ENCODE measurements at places on chromosomes 2 and 18. TPM values are rescaled to one million over a fixed set of nuclear protein-coding genes. Genes with fewer than 3 reads are reported as not detected.

Gene POTEF
- not detected for total RNA-seq

Gene SOCS6
- total RNA-seq, result 11.3 TPM

- H3K27me3 ChIP-seq, result no peaks in the 10 kb centered on the region
- H3K4me3 ChIP-seq, result no peak overlapping the region
These were observed 29.4 kb downstream of the CERKL start for GRCh38 chr2:181627545-181627944.

DNA sequence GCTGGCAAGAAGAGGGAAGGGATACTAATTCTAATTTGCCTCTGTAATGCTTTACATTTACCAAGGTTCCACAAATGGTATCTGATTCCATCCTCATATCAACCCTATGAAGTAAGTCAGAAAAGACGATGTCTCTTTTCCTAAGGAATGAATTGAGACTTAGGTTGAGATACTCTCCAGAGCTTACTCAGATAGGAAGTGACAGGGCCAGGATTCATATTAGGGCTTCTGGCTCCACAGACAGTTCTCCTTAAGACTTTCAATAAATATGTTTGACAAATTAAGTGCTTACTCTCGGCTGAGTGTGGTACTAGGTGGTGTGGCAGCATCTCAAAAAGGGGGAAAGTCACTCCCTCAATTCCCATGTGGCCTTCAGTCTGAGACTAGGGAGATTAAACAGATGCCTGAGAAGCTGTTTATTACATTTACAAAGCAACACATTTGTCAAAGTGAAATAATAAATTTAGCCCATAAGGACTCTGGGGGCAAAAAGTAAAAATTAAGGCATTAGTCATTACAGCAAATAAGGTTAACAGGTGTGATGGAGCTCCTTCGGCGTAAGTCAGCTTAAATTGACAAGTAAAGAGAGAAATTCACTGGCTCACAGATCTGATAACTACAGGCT, 14.2 kb downstream of the CDK15 start:
- DNase-seq, result no peak
- H3K27ac ChIP-seq, result no peak overlapping the region
- H3K4me1 ChIP-seq, result no peaks in the 10 kb centered on the region
- H3K27me3 ChIP-seq, result no peaks in the 10 kb centered on the region

DNA sequence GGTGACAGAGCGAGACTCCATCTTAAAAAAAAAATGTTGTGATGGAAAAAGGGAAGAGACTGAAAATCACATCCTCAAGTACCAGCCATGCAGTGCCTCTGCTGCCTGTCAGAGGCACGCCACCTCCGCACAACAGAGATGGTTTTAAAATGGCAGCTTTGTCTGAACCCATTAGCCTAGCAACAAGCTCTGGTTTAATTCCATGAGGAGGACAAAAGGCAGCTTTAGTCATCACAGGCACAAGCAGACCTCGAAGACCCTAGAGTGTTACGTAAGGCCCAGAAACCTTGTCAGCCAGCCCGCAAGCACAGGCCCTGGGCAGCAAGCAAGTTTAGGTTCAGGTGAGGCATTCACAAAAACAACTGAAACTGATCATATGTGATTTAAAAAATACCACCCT, 10.4 kb downstream of the LCT start:
- no peak for DNase-seq
- H3K27me3 ChIP-seq, result no peaks in the 10 kb centered on the region
- no peak overlapping the region for H3K4me3 ChIP-seq

Gene SRD5A2
- 0.25 TPM for total RNA-seq

Gene CKAP2L
- not detected for total RNA-seq

DNA sequence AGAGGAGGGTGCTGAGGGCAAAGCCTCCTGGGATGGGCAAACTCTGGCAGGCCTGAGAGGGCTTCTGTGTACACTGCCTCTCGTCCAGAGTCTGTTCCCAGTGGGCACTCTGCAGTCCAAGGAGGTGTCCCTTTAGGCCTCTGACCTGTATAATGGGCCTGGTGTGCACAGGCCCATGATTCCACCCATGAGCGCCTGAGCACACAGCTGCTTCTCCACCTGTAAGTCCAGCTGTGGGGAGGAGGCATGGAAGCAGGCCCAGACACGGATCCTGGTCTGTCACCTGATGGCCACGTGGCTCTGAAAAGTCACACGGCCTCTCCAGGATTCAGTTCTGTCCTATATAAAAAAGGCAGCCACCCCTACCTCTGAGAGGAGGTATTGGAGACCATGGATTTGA, 57.0 kb downstream of the PARD6G start:
- H3K36me3 ChIP-seq, result no peaks in the 10 kb centered on the region
- H3K4me1 ChIP-seq, result peaks cover 11% of the 10 kb centered on the region
- no peaks in the 10 kb centered on the region for H3K27me3 ChIP-seq
- no peak for DNase-seq
- H3K27ac ChIP-seq, result no peak overlapping the region

DNA sequence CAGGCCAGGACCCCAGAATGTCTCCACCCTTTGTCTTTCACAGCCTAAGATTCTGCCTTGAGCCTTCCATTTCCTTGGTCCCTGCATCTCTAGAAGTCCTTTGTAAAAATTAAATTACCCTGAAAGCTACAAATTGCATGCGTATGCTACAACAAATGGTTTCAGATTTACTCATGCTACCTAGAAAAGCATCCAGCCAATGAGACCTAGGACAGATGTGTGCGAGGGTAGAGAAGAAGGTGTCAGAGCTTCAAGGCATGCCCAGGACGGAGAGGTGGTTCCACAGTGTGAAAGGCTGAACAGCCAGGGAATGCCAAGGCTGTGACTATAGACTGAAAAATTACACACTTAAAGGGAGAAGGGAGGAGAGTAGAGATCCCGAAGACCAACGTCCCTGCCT, 40.2 kb downstream of the CCBE1 start:
- no peaks in the 10 kb centered on the region for H3K27me3 ChIP-seq
- no peak overlapping the region for H3K4me3 ChIP-seq
- DNase-seq, result no peak
- H3K27ac ChIP-seq, result no peak overlapping the region

Gene UGT1A1
- 0.13 TPM for total RNA-seq

GRCh38 chr18:62897153-62897552, 181.8 kb downstream of the PHLPP1 start:
- H3K36me3 ChIP-seq, result no peaks in the 10 kb centered on the region
- no peak for DNase-seq
- H3K4me3 ChIP-seq, result no peak overlapping the region

DNA sequence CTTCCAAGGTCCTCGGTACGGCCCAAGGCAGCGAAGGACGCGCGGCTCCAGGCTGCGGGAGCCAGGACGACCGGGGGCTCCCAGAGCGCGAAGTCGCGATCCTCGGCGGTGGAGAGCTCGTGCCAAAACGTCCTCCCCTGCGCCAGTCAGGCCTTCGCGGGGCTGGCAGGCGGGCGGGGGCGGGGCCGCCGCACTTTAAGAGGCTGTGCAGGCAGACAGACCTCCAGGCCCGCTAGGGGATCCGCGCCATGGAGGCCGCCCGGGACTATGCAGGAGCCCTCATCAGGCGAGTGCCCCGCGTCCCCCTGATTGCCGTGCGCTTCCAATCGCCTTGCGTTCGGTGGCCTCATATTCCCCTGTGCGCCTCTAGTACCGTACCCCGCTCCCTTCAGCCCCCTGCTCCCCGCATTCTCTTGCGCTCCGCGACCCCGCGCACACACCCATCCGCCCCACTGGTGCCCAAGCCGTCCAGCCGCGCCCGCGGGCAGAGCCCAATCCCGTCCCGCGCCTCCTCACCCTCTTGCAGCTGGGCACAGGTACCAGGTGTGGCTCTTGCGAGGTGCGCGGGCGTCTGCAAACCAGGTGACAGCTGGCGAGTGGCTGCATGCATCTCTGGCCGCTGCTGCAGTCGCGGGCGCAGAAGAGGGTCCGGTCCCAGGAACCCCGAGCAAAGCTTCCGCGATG, at the start of gene CIDEA:
Gene CIDEA, plus strand, starts transcription at position 226 of the 684 bp plus-strand sequence. Its CDS starts 23 bp downstream, at position 249.
- H3K4me1 ChIP-seq, result peaks cover 3% of the 10 kb centered on the region
- H3K36me3 ChIP-seq, result no peaks in the 10 kb centered on the region

DNA sequence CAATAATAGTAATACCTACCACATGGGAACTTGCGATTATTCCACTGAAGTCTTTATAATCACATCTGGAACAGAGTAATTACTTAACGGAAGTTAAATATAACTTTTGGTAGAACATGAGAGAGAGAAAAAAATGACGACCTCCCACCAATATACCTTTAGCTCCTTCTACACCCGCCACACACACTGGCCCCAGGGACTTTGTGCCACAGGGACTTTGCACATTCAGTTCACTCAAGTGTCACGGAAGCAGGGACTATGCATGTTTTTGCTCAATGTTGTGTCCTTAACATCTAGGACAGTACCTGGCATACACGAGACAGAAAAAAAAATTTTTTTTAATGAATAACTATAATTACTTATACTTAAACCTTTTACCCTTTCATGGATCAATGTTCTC, 4.0 kb downstream of the GPR155 start:
- DNase-seq, result no peak
- no peaks in the 10 kb centered on the region for H3K27me3 ChIP-seq
- H3K4me3 ChIP-seq, result no peak overlapping the region

DNA sequence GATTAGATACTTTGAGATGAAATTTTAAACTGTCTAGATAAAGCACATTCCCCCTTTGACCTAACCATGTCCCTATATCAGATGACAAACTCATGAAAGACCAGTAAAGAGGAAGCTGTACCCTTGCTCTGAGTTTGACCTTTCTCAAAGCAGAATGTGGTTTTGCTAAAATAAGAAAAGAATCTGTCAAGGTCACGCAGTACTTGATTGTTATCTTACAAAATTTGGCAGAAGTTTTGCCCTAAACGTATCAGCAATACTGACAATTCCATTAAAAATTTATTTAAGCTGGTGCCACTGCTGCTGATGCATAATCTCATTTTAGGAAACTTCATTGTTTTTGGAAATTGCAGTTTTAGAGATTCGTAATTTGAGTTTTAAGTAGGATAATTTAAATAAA, 31.2 kb upstream of the GALM start:
- no peak overlapping the region for H3K27ac ChIP-seq
- H3K27me3 ChIP-seq, result no peaks in the 10 kb centered on the region
- H3K4me1 ChIP-seq, result no peaks in the 10 kb centered on the region
- no peaks in the 10 kb centered on the region for H3K36me3 ChIP-seq
- no peak for DNase-seq

GRCh38 chr2:101899871-101900270, 91.9 kb upstream of the IL1R2 start:
- H3K27ac ChIP-seq, result no peak overlapping the region
- no peaks in the 10 kb centered on the region for H3K27me3 ChIP-seq
- DNase-seq, result no peak

- no peak overlapping the region for H3K27ac ChIP-seq
- no peak for DNase-seq
- H3K27me3 ChIP-seq, result no peaks in the 10 kb centered on the region
- H3K4me3 ChIP-seq, result no peak overlapping the region
These were observed 35.2 kb downstream of the STK39 start for GRCh38 chr2:168212167-168212566.

DNA sequence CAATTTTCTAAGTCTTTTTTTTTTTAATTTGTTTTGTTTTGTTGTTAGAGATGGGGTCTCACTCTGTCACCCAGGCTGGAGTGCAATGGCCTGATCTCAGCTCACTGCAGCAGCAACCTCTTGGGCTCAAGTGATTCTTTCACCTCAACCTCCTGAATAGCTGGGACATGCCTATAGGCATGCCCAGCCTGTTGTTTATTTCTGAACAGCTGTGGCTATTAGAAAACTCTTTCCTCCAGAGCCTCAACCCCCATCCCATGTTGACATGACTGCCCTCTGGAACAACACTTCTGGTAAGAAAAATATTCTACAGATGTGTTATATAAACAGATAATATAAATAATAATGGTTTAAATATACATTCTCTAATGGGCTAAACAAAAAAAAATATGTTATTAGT, 44.4 kb upstream of the TWSG1 start:
- H3K27ac ChIP-seq, result no peak overlapping the region
- no peaks in the 10 kb centered on the region for H3K36me3 ChIP-seq
- no peak for DNase-seq
- H3K4me3 ChIP-seq, result no peak overlapping the region
- no peaks in the 10 kb centered on the region for H3K4me1 ChIP-seq

DNA sequence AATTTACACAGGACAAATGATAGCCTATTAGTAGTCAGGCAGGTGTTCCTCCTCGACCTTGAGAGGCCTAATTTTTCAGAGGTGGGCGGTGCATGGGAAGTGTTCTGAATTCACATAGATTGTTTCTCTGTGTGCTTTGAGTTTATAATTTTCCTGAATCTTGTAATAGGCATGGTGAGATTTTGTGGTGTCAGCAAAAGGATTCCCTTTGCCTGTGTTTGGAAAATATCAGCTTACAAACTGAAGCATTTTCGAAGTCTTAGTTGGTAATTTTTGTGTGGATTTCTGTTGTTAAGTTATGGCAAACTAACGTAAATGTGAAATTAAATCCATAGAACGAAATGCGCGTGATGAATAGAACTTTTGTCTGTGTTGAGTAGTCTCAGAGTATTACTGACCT, 194.0 kb upstream of the RBMS1 start:
- H3K4me3 ChIP-seq, result no peak overlapping the region
- H3K27ac ChIP-seq, result no peak overlapping the region
- no peak for DNase-seq
- no peaks in the 10 kb centered on the region for H3K27me3 ChIP-seq
- no peaks in the 10 kb centered on the region for H3K4me1 ChIP-seq

DNA sequence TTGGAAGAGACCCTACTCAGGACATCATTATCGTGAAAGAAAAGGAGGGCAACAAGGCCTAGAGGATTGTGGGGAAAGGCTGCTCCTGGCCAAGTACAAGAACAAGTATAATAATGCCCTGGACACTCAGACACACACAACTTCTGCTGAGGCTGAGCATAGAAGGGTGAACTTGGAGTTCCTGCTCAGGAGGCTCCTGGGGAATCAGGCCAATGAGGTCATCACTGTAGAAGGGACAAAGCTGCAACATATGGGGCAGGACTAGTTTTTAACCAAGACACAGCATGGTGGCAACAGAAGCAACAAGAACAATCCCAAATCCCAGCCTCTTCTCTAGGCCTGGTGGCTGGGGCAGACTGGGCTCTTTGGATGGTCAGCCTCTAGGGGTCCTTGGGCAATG, 102.6 kb downstream of the POLR1A start:
- H3K27me3 ChIP-seq, result no peaks in the 10 kb centered on the region
- no peak overlapping the region for H3K4me3 ChIP-seq
- no peaks in the 10 kb centered on the region for H3K36me3 ChIP-seq
- no peak overlapping the region for H3K27ac ChIP-seq

DNA sequence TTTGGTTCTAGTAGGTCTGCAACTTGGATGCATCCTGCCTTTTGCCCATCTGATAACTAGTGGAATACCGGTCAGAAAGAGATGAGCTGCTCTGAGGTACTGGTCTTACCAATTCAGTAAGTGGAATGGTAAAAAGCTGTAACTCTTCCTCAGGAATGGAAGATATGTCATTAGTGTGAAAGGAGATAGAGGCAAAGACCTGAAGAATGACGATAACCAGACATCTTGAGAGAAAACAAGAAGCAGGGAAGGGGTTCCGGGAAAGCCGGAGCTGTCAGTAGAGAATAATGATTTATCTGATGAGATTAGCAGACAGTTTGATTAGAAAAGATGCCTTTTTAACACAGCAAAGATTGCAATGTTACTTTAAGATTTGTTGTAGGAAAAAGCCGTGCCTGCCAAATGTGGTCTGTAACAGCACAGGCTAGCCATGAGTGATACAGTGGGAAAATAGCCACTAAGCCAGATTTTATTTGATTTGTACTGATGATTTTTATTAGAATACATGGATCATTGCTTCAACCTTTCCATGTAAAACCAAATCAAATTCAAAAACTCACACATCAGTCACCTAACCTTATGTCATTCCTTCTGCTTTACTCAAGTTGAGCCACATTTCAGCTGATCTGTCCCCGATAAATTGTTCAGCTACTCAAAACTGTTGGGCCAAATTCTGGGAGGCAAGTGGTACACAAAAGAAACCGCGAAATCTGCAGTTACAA, 110.0 kb downstream of the TCF4 start:
- peak overlapping the region; percentile 79 for H3K27ac ChIP-seq
- no peaks in the 10 kb centered on the region for H3K27me3 ChIP-seq
- H3K4me1 ChIP-seq, result no peaks in the 10 kb centered on the region
- H3K4me3 ChIP-seq, result peak overlapping the region; percentile 41

Gene EDAR
- not detected for total RNA-seq
